ENCODE measurements at places on chromosomes 4 and X. TPM values are rescaled to one million over a fixed set of nuclear protein-coding genes. Genes with fewer than 3 reads are reported as not detected.

DNA sequence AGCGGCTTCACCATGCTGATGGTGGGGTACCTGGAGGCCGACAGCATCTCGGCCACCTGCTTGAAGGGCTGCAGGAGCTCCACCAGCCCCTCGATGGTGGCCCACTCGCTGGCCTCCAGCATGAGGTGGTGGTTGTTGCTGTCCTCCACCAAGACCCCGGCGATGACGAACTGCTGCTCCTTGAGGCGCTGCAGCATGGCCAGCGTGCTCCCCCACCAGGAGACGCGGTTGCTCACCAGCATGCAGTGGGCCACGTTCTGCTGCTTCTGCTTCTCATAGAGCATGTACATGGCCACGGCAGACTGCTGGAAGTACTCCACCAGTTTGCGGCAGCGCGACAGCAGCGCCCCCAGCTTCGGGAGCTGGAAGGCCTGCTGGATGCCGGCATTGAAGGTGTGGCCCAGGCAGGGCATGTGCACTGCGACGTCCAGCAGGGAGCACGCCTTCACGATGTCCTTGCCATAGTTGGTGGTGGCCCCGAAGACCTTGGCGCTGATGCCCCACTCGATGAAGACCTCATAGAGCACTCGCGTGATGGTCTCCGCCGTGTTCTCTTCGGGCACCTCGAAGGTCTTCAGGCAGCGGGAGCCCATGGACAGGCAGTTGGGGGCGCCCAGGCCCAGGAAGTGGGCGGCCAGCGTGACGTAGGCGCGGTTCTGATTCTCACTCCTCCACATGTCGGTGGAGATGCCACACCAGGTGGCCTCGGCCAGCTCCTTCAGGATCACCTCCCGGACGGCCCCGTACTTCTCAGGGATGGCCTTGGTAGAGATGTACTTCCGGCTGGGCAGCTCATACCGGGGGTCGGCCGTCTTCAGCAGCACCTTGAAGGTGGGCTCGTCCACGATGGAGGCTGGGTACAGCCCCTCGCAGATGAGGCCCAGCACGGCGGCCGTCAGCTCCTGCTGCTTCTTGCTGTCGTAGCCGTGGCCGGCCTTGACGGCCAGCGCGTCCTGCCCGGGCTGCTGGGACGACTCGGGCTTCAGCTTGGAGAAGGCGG is 11.0 kb downstream of the DHRSX start:
- DNase-seq: no peak

GRCh38 chr4:99612281-99612680 is 37.7 kb downstream of the MTTP start:
- DNase-seq: no peak

- no peak for DNase-seq
These were observed 10.9 kb upstream of the SYTL5 start for GRCh38 chrX:37995428-37995827.

DNA sequence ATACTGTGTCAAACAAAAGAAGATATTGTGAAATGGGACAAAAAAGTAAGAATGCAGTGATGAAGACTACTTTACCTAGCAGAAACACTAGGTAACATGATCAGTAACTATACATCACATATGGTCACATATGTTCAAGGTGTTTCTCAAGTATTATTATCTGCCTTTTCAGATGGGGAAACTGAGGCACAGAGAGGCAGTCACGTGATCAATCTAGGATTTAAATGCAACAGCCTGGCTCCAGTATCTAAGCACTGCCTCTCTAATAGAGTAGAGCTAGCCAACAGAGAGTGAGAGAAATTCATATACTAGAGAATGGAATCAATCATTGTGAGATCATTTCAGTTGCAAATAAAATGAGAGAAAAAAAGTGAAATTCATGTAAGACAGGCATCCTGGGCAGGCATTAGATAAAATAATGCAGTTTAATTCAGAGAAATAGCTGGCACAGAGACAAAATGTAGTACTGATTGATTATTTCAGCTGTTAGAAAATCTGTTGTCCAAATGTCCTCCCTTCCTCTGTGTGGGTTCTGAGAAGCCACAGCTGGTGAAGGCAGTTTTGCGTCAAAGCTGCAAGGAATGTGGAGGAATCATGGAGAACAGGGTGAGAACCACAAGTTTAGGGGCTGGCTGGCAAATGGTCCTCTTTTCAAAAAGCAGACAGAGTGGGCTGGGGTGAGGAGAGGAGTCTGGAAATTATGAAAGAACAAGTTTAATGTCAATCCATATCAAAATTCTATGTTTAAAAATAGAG is 26.0 kb downstream of the SMIM43 start:
- peak; percentile 73 for DNase-seq

- no peak for DNase-seq
These were observed 1350.0 kb downstream of the ADGRL3 start for GRCh38 chr4:62550121-62550520.

DNA sequence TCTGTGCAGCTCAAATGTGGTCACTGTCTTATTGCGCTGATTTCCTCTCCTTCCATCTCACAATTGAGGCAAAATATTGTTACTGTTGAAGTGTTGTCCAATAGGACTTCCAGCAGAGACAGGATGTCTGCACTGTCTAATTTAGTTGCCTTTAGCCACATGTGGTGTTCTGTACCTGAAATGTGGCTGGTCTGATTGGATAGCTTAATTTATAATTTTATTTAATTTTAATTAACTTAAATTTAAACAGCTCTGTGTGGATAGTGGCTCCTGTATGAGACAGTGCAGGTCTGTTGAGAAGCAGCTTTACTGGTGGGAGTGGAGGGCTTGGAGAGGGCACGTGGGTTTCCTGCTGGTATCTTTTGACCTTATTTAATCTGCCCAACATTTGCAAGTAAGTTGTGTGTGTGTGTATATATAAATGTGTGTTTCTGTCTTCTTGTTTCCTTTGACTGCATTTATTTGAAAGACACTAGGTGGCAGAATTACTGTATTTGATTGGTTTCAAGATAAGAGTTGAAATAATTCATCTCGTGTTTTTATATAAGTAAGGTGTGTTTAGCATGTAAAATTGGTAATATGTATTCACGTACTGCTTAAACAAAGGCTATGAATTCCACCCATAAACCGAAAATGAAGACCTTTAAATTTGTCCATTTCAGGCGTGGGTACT is 55.3 kb upstream of the MSANTD1 start:
- DNase-seq: peak; percentile 27

The ARR3 gene
- not detected for total RNA-seq

The DMRTC1B gene
- total RNA-seq: not detected

Data from fibroblast of the aortic adventitia (primary cell).